ENCODE measurements at places on chromosomes 1 and 21. TPM values are rescaled to one million over a fixed set of nuclear protein-coding genes. Genes with fewer than 3 reads are reported as not detected.

DNA sequence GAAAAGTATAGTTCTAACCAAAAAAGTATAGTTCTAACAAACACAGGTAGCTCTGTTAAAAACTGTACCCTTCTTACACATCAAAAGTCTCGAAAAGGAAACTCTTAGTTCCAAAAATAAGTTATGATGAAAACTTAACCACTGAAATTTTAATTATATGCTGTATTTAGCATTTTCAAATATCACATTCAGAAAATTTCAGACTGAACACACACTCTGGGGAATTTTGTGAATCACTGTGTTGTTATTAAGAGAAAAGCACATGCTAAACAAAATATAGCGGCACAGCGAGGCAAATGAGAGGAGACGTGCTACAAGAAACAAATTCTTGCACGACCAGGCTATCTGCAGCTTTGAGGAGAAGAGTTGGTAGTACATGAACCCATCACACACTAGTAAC, 30.4 kb downstream of the VAV3 start:
- no peak for DNase-seq

- no peak for DNase-seq
Measured at GRCh38 chr1:184506481-184506880, 119.7 kb downstream of the C1orf21 start.

TAS1R1 gene
- not detected for polyA plus RNA-seq

AZIN2 gene
- 0.56 TPM for polyA plus RNA-seq

DNA sequence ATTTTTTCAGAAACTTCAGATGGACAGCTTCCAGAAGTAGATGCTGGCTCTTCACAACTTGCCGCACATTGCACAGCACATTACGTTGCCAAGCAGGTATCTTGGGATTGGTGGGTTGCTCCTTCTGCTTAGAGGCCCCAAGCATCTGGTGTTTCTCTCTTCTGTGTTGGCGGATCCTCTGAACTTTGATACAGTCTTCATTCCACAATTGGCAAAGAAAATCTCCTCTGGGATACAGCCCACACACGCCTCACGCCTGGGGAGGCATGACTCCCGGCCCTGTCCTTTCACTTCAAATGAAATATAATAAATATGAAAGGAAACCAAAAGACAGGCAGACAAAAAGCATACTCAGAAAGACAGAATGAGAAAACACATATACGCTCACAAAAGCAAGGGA, 72.3 kb upstream of the PPP2R5A start:
- DNase-seq = no peak

OR14K1 gene
- not detected for polyA plus RNA-seq
